Stimulated activated CD4-positive, alpha-beta T cell treated with anti-CD3 and anti-CD28 coated beads, Interleukin-12 subunit alpha, Interleukin-12 subunit beta, amount 100 ng/mL, for 4 hours (primary cell): ENCODE measurements at places on chromosomes 1 and 21.

- DNase-seq, result no peak
Measured at GRCh38 chr1:89957107-89957506, 37.8 kb upstream of the ZNF326 start.

- no peak for DNase-seq
Measured at GRCh38 chr1:242133796-242134195, 134.9 kb upstream of the MAP1LC3C start.

DNA sequence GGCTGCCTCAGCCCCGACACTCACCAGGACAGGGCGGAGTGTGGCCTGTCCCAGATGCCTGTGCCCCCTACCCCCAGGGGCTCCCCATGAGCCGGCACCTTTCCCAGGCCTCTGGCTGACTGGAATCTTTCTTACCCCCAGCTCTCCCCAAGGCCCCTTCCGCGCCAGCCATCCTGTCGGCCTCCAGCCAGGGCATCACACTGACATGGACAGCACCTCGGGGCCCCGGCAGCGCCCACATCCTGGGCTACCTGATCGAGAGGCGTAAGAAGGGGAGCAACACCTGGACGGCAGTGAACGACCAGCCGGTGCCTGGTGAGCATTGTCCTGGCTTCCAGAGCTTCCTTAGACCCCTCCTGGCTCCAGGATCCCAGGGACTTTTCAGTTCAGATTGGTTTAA is 26.5 kb downstream of the IGFN1 start:
- DNase-seq, result no peak

GRCh38 chr1:74584185-74584584 is 71.8 kb upstream of the LRRC53 start:
- DNase-seq, result no peak

- peak; percentile 3 for DNase-seq
Measured at GRCh38 chr1:13699510-13699909, 478 bp upstream of the PRDM2 start.

DNA sequence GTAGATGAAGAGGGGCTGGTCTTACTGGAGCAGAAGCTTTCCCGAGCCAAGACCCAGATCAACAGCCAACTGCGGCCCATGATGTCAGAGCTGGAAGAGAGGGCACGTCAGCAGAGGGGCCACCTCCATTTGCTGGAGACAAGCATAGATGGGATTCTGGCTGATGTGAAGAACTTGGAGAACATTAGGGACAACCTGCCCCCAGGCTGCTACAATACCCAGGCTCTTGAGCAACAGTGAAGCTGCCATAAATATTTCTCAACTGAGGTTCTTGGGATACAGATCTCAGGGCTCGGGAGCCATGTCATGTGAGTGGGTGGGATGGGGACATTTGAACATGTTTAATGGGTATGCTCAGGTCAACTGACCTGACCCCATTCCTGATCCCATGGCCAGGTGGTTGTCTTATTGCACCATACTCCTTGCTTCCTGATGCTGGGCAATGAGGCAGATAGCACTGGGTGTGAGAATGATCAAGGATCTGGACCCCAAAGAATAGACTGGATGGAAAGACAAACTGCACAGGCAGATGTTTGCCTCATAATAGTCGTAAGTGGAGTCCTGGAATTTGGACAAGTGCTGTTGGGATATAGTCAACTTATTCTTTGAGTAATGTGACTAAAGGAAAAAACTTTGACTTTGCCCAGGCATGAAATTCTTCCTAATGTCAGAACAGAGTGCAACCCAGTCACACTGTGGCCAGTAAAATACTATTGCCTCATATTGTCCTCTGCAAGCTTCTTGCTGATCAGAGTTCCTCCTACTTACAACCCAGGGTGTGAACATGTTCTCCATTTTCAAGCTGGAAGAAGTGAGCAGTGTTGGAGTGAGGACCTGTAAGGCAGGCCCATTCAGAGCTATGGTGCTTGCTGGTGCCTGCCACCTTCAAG is 57.3 kb downstream of the LAMC2 start:
- no peak for DNase-seq

DNA sequence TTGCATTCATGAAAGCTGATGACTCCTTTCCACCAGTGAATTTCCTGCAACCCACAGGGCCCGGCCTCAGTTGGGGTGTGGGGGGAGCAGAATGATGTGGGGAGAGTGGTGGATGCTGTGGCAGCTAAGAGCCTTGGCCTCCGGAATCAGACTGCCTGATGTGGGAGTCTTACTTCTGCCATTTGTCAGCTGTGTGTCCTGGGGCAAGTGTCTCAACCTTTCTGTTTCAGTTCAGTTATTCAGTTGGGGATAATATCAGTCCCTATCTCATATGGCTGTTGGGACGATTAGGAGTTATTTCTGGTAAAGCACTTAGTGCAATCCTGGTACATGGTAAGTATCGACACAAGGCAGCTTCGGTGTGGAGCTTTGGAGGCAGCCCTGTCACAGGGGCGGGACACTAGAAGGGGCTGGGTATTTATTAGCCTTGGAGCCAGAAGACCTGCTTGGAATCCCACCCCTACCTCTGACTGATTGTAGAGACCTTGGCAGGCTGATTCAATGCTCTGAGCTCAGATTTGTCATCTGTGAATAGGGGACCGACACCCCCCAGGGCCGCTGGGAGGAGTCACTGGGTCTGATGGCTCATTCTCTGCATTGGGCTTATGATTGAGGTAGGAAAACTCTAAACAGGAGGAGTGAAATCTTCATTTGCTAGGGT is 19.6 kb downstream of the ARHGEF10L start:
- no peak for DNase-seq

DNA sequence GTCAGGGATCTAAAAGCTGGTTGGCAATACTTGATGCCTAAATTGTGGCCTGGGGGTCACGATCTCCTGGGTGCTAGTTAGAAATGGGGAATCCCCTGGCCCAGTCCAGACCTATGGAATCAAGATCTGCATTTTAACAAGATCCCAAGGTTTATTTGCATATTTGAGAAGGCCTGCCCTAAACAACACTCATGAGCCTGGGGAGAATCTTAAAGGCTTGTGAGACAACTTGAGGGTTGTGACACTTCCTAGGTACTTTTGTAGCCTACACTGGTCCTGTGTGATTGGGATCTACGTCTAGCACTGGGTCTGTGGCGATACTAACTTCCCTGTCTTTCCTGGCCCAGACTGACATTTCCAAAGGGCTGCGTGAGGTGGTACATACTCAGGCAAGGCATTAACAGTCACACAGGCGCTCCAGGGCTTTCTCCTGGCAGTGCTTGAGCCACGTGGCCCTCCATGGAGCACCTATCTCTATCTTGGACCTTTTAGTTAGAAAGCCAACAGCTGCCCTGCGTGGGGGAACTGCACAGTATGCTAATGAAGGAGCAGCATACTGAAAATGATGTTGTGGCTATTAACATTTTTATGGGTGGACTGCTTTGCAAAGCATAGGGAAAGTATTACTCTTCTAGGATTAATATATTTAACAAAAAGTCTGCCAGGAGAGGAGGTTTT is 263.1 kb downstream of the ST6GALNAC3 start:
- DNase-seq, result no peak

DNA sequence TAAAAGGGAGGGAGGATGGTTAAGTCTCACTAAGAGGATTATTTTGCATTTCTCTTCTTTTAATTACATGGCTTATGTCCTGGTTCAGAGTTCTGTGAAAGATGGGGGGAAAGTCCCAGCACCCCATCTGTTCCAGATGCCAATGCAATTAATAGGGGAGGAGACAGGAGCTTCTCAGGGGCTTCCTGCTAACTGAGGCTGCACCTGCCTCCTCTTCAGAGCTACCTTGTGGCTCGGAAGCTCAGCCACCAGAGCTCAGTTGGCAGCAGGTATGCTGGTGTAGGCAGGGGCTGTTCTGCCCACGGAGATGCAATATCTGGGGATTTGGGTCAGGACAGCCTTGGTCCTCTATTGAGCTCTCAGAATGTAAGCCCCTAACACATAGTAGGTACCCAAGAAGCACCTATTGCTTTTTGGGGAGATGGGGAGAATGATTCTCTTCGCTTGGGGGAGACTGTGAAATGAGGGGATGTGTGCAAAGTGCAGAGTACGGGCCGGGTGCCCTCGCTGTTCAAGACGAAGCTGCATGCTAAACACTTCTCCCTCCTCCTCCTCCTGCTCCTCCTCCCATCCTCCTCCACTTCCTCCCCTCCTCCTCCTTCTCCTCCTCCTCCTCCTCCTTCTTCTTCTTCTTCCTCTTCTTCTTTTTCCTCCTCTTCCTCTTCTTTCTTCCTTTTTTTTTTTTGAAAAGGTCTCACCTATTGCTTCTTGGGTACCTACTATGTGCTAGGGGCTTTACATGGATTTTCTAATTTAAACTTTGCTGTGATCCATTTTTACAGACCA is 279.0 kb downstream of the PTPRU start:
- DNase-seq, result no peak

DNA sequence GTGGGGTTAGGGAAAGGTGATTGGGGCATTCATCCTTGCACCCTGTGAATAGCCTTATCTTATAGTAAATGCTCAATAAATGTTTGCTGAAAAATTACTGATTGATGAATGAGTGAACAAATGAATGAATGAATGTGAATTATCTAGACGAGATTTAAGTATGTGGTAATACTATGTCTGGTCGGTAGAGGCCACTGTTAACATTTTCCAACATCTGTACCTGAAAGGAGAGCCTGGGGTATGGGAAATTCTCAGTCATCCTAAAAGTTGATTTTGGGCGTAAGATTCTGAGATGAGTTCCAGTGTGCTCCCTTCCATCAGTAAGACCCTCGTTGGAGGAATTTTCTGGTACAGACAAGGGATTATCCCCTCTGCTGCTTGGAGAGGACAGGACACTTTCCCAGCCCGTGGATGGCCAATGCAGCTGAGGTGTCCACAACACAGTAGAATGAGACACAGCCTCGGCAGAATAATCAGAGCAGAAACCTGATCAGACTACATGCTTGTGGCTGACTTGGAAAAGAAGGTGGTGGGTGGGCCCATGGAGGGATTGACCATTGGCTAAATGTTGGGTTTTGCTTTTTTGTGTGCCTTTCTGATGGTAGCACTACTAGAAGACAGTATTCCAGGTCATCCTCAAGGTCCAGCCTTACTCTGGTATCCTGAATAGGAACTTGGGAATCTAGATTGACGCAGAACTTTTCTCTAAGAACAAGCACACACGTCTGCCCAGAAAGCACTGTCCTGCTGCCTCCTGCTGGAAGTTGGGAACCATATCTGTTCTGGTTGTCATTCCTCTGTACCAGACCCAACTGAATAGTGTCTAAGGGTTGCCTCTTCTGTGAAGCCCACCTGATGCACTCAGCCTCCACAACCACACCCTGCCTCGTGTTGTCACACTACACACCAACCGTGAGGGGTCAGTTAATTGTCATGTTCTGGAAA is 262.0 kb downstream of the TNR start:
- DNase-seq, result no peak

DNA sequence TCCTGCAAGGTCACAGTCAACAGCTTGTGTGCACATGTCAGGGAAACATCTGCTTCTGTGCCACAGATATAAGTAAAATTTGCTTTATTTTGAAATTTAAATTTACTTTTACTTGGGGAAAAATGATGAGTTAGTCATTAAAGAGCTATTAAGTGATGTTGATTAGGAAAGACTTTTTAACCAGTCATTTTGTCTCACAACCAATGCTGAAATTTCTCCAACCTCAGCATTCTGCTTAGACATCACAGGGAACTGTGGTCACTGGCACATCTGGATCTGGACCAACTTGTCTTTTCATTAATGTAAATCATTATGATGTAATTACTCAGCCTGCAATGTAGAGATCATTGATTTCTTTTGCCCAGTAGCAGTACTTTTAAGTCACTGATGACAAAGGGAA is 301.0 kb downstream of the TTLL7 start:
- no peak for DNase-seq
